Posterior vena cava (tissue), 2 donors: ENCODE measurements at places on chromosomes 13 and 19. TPM values are rescaled to one million over a fixed set of nuclear protein-coding genes. Genes with fewer than 3 reads are reported as not detected.
A peak's percentile ranks its signal among the peaks of the same experiment; 100 is the strongest.

DNA sequence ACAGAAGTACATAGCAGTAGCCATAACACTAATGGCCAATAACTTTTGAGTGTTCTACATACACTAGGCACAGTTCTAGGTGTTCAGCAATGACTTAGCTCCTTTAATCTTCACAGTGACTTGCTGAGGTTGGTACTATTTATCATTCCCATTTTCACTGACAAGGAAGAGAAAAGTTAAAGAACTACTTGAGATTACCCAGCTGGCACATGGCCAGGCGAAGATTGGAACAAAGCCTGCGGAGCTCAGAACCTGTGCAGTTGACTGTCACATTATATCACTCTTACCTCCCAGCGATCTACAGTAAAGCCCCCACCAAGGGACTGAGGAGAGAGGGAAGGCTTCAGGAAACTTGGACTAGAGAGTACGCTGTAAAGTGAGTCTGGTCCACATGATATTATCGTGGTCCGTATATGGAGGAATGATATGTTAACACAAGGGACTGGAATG lies 42.4 kb upstream of the WDFY2 start:
- DNase-seq: no peak

DNA sequence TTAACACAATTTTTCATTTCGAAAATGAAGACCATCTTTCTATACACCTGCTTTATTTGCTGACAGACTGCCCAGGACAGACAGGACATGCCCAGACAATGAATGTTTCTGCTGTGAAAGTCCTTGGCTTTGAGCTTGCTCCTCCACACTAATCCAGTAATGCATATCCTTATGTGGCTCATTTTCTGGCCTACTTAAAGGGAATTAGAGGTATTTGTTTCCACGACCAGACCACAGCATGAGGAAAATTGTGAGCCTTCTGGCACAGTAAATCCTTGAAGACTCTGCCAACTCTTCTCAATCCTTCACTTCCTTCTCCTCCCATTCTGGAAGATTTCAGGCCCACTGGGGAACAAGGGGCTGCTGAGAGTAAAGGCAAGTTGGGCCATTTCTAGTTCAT lies 25.7 kb downstream of the CCDC70 start:
- no peak for DNase-seq

DNA sequence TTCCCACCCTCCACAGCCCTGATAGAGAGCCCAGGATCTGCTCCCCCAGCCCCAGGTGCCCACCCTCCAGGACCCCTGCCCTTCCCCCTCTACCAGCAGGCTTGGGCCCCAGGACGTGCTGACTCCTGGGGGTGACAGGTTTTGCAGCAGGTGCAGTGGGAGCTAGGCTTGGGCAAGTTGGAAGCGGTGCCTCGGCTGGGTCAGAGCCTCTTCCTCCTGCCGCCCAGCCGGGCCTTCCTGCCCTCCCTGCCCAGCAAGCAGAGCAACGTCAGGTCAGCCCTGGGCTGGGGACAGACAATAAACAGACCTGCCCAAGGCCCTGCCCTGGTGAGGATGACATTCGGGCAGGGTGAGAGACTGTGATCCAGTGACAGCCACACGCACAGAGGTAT lies 9.2 kb upstream of the NCCRP1 start:
- DNase-seq: peak; percentile 55

DNA sequence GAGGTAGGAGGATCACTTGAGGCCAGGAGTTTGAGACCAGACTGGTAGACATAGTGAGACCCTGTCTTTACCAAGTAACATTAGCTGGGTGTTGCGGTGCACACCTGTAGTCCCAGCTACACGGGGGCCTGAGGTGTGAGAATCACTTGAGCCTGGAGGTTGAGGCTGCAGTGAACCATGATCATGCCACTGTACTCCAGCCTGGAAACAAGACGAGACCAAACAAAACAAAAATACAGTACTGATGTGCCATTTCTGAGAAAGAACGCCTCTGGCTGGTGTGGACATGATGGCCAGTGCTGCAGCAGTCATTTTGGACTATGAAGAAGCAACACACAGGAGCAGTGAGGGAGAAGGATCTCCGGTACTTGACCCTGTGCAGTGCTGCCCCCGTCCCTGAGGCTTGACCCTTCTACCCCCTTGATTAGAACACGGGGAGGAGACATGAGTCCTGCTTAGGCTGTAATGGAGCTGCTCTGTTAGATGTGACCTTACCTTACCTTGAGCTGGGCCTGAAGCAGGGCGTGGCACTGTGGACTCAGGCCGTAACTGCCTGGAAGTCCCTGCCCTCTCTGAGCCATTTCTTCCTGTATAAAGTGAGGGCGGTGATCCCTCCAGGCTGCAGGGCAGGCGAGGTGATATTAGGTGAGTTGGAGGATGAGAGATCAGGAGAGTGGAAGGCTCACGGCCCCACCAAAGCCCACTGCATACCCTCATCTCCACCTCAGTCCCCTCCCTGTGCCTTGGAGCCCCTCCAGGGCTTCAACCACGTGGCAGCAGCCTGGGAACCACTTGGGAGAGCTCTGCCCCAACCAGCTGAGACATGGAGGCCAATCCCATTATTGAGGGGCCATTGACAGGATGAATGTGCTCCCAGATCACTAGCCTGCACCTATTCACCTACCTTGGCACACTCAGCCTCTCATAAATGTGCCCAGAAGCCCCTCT lies 5.9 kb downstream of the RPL18A start:
- DNase-seq: no peak

DNA sequence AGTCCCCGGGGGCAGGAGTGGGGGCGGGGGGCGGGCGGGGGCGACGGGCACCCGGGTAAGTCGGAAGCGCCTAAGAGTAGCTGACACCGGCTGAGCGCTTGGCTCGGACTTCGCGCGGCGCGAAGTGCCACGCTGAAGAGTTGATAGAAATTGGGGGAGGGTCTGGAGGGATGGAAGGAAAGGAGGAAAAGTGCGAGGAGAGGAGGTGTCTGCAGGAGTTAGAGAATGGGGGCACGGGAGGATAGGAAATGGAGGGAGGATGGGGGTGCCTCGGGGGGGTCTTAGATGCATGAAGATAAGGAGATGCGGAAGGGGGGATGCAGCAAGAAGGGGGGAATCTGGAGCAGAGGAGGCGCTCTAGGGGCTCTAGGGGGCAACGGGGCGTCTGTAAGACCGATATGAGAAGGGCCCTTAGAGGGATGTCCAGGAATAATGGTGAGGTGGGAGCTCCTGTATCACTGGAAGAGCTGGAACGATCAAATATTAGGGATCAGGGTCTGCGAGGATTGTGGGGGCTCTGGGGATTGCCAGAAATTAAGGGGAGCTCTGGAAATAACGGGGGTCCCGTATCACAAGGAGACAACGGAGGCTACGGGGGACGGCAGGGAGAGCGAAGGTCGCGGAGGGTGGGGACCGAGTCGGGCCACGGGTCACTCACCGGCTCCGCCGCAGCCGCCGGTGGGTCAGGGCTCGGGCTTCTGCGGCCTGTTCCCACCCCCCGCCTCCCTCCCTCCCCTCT lies at the start of gene MYPOP:
MYPOP (minus strand) TSS at position 702 of the 739 bp plus-strand sequence. CDS start 840 bp downstream, outside the sequence.
- no peak for DNase-seq

DNA sequence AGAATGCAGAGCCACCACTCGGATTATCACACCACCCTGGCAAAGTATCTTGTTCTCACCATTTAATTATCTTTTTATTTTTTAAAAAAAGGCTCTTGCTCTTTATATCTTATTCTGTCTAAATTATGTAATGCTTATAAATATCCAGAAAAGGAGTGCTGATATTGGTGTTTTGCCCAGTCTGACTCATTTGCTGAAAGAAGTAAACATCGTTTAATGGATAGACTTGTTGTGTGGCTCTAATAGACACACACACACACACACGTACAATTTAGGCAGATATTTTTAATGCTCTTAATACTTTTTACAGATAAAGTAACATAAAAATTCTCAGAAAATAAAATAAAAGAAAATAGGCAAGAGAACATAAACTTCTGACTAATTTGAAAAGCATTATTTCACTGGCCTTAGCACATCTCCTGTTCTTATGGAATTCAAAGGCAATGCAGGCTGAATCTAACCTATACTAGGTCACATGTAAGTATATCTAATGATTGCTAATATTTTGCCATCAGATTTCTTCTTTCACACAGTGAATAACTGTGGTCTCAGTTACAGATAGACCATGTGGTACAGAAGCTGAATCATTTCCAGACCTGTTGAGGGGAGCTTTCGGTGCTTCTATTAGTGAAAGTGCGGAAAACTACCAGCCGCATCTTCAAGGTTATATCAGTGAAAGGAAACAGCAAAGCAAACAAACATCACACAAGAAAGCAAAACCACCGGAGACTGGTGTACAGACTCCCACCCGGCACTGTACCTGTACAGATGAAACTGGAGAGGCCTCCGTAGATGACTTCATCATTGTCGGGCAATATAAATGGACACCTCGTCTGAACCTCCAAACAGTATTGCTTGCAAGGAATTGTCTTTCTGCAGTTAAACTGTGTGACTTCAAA lies 642.1 kb upstream of the ARGLU1 start:
- DNase-seq: no peak

- DNase-seq: no peak
These were observed 98.6 kb downstream of the IRS2 start for GRCh38 chr13:109687559-109688448.

GRCh38 chr19:4916292-4917082 lies 7.2 kb downstream of the UHRF1 start:
- DNase-seq: no peak

- DNase-seq: no peak
These were observed 354.9 kb upstream of the SPRY2 start for GRCh38 chr13:80695841-80696240.

DNA sequence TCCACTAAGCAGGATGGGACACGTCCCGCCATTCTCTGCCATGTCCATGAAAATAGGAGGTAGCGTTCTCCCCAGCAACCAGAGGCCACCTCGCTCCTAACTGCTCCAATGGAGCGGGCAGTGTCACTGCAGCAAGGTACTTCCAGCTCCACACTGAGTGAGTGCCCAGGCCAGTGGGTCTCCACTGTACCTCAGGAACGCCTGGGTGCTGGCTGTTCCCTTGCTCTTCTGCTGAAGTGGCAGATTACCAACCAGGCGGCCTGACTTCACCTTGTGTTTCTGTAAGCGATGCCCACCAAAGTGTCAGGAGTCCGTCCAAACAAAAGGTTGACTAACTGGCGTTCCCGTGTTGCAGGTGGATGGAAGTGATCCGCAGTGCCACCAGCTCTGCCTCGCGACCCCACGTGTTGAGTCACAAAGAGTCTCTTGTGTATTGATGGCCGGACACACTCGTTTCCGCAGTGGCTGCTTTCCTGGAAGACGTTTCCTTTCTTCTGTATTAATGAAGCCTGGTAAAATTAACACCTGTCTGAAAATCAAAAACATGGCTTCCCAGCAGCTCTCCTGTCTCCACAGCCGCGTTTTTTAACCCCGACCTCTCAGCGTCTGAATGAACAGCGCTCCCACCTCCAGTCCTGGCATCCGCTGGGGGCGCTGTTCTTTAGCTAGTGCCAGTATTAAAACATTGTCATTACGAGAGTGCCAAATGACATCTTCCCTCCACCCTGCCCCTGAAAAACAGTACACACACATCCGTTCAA lies 128.8 kb downstream of the STK24 start:
- no peak for DNase-seq

DNA sequence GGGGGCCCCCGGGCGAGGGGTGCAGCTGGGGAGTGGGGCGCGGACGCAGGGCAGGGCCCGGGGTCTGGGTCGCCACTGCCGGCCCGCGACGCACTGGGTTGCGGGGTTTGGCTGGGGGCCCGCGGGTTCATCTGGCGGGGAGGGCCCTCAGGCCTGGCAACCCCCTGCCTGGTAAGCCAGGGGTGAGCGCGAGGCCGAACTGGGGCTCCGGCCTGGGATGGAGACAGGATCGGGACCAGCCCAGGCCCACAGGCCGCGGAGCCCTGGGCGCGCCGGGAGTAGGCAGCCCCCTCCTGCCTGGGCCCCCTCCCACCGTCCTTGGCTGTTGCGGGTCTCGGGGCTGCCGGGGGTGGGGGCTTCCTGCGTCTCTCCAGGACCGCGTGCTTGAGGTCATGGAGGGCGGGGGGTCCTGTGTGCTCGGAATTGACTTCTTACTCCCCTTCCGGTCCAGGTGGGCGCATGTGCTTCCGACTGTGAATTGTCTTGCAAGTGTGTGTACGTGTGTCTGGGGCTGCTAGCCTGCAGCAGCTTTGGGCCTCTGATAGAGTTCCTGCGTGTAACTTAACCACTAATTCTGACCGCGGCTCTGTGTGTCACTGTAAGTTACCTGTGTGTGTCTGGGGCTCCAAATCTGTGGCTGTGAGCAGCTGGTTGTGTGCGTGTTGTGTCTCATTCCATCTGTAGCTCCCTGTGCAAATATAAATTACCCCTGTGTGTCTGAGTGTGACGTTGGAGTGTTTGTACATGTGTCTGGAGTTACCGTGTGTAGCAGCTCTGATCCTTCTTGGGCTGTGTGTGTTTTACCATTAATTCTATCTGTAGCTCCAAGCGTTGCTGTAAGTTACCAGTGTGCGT lies 751 bp downstream of the GRAMD1A start:
- DNase-seq: peak; percentile 82

GRCh38 chr19:57812226-57812625 lies 2.5 kb downstream of the ZNF552 start:
- no peak for DNase-seq

DNA sequence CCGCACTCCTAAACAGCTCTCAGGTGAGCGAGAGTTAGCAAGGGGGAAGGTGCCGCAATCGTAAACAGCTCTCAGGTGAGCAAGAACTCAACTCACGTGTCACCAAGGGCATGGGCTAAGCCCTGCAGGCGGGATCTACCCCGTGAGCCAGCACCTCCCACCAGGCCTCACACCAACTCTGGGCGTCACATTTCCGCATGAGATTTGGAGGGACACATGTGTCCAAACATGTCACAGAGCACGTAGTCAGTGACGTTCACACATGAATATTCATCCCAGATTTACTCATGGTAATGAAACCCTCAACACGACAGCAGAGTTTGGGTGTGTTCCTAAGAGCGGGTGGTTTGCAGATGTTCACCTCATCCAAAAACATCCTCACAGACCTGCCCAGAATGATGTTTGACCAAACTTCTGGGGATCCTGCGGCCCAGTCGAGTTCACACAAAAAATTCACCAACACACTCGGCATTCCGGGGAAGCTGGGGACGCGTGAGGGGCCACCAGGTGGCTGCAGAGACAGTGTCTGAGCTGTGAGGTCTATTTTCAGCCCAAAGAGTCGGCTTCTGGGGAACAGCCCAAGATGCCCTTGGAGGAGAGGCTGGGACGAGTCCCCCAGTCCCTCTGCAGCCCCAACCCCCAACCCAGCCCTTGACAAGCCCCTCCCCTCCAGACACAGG lies 19.6 kb downstream of the C2CD4C start:
- DNase-seq: peak; percentile 62

DNA sequence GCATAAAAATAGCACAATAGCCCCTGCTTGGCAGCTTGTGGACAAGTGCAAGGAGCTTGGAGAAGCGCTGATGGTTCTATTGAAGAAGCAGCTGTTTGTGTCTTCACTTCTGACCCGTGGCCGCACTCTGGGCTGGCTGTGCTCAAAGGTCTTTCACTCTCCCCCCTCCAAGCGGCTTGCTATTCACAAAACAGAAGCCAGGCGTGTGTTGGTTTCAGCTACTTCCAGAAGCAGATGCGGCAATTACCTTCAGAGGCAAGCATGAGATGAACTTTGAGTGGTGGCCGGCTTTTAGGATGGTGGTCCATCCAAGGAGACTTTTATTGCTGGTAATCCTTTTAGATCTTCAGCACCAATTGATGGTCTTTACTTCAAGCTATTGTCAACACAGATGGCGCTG lies 188.5 kb upstream of the ARGLU1 start:
- DNase-seq: no peak

- DNase-seq: no peak
These were observed 24.7 kb upstream of the GPR183 start for GRCh38 chr13:99331881-99332293.

- DNase-seq: no peak
These were observed at the start of gene CYSLTR2 for GRCh38 chr13:48653472-48653939. Gene CYSLTR2 (plus strand): TSS chr13:48653929. CDS start chr13:48706818, 52,889 bp downstream.

Gene C1QTNF9B
- not detected for total RNA-seq

Gene ECSIT
- total RNA-seq: 27.9 TPM

Gene ALKBH7
- total RNA-seq: 37.1 TPM

Gene RXFP2
- not detected for total RNA-seq
